ENCODE measurements at places on chromosomes 5 and 9.

DNA sequence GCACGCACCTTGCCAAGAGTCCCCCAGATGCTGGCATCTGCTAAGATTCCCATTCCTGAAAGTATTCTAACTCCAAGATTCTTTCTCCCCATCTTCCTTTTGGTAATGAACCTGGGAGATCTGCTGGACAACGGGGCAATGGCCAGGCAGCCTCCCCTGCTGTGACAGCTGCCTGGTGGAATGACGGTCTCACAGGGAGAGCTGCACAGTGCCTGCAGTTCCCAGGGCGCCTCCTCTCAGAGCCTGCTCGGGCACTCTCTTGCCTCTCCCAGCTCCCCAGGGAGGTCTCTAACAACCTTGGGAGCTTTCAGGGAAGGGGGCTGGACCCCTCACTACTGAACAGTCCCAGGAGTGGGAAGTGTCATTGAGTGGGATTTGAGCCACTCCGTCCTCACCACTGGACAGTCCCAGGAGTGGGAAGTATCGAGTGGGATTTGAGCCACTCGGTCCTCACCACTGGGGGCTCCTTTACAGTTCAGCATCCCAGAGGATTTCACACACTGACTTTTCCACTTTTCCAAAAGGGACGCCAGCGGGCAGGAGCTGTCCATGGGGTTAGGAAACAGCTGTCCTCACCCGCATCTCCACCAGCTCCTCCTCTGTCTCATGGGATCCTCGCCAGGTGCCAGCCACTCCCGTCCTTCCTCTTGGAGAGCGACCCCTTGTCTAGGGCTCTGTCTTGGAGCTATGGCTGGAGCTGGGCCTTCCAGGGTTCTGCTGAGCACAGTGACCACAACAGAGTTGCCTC is 65.7 kb downstream of the ADAMTS2 start:
- no peak for DNase-seq

DNA sequence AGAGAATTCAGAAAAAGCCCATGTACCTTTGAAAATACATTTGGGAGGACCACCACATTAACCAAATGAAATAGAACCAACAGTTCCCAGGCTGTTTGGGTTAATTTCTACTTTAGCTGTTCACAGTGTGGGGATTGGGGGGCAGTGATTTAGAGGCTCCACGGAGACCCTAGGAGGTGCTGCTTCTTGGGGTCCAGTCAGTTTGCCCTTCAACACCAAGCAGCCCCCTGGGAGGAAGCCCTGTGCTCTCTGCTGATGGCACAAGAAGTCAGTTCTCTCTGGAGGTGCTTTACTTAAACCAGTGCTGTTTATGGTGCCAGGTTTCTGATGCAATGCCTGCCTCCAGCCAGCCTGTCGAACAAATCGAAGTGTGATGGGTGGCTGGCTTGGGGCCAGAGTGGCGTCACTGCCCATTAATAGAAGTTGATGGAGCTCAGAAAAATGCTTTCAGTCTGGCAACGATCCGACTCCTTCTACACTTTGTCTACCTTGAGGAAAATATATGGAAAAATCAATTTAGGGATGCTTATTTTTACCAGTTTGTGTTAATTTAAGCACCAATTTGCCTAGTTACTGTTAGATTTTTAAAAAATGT is 134.0 kb downstream of the SNX18 start:
- no peak for DNase-seq

DNA sequence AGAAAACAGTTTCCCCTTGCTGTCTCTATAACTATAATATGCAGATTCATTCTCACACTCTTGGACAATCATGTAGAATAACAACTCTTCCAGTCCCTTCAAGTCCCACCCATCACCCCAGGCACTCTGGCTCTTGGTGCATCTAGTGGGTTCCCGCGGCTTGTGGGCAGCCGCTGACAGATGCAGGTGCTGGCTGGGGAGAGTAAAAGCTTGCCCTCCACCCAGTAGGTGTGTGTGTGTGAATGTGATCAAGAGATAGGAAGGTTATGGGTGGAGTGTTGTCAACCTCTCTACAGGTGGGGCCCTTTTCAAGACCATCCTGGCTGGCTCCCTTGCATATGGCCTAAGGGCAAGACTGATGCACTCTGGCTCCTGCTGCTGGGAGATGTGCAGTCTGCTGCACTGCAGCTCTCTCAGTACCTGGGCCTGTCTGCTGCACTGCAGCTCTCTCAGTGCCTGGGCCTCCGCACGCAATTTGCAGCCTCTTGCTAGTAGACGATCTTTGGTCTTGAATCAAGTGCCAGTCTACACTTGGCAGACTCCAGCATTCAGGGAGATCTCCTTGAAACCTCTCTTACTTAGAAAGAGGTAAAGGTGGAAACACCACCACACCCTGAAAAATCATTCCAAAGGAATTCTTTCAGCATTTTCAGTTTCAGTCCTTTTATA is 189.7 kb upstream of the GDNF start:
- no peak for DNase-seq

GRCh38 chr9:23573800-23574199 is 252.2 kb downstream of the ELAVL2 start:
- DNase-seq = no peak

GRCh38 chr5:95718203-95718602 is 12.9 kb upstream of the RHOBTB3 start:
- DNase-seq = no peak

GRCh38 chr5:156155598-156155997 is 171.4 kb upstream of the SGCD start:
- no peak for DNase-seq

Measured in H54 (cell line).